Liver (tissue), 10 donors: ENCODE measurements at places on chromosomes 16 and 17. TPM values are rescaled to one million over a fixed set of nuclear protein-coding genes. Genes with fewer than 3 reads are reported as not detected.
A peak's percentile ranks its signal among the peaks of the same experiment; 100 is the strongest.

- no peaks in the 10 kb centered on the region for H3K36me3 ChIP-seq
- peaks cover 15% of the 10 kb centered on the region for H3K4me1 ChIP-seq
- peak overlapping the region; percentile 22 for H3K27ac ChIP-seq
- no peak for DNase-seq
These were observed 6.9 kb downstream of the KRT24 start for GRCh38 chr17:40696651-40697072.

GRCh38 chr17:46118964-46119363 is 74.3 kb downstream of the KANSL1 start:
- DNase-seq, result no peak
- no peaks in the 10 kb centered on the region for H3K27me3 ChIP-seq
- peaks cover 26% of the 10 kb centered on the region for H3K4me1 ChIP-seq

DNA sequence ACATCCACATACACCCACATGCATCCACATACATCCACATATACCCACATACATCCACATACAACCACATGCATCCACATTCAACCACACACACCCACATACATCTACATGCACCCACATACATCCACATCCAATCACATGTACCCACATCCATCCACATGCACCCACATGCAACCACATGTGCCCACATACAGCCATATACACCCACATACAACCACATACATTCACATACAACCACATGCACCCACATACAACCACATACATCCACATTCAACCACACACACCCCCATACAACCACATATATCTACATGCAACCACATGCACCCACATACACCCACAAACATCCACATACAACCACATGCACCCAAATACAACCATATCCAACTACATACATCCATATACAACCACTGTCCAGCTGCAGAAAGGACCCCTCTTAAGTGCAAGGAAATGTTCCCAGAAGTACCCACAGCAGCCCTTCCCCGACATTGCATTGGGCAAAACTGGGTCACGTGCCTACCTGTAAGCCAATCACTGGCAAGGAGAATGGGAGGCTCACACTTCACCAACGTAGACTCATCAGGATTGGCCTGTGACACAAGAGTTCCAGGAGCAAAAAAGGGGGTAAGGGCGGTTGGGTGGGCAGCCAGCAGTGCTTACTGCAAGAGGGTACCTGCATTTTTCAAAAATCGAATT is 18.1 kb downstream of the CALB2 start:
- H3K27ac ChIP-seq, result no peak overlapping the region
- DNase-seq, result no peak
- H3K4me3 ChIP-seq, result no peak overlapping the region
- no peaks in the 10 kb centered on the region for H3K27me3 ChIP-seq
- no peaks in the 10 kb centered on the region for H3K36me3 ChIP-seq

DNA sequence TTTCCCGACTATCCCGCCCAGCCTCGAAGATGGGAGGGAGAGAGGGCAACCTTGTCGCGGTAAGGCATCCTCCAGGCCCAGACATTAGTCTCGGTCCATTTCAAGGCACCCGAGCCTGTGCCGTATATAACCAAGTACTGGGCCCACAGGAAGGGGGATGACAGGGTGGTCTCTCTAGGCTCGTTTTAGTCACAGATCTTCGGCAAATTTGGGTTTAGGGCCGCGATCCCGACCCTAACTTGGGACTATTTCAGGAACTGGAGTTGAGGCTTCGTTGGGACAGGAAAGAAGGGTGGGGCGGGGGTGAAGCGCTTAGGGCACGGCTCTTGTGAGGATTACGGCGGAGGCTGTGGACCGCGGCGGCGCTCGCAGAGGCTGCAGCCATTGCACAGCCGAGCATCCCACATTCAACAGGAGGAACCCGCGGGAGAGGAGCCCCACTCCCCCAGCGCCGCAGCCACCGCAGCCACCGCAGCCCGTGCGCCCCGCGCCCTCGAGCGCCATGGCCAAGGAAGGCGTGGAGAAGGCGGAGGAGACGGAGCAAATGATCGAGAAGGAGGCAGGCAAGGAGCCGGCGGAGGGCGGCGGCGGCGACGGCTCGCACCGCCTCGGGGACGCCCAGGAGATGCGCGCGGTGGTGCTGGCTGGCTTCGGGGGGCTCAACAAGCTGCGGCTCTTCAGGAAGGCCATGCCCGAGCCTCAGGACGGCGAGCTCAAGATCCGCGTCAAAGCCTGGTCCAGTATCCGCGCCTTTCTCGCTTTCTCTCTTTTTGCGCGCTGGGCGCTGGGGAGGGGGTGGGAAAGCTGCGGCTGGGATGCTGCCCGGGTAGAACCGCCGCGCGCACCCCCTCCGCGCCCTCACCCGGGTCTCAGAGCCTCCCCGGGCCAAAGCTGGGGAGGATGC is at the start of gene VAT1L:
Gene VAT1L, plus strand, starts transcription at position 384 of the 904 bp plus-strand sequence. Its CDS starts 119 bp downstream, at position 503.
- H3K27me3 ChIP-seq, result no peaks in the 10 kb centered on the region
- H3K4me3 ChIP-seq, result peak within 1 kb of the TSS; percentile 45
- no peaks in the 10 kb centered on the region for H3K36me3 ChIP-seq
- H3K27ac ChIP-seq, result no peak within 1 kb of the TSS
- H3K4me1 ChIP-seq, result peaks cover 10% of the 10 kb centered on the region

The GIT1 gene
- polyA plus RNA-seq, result 5.4 TPM

The DPEP1 gene
- 0.14 TPM for polyA plus RNA-seq

DNA sequence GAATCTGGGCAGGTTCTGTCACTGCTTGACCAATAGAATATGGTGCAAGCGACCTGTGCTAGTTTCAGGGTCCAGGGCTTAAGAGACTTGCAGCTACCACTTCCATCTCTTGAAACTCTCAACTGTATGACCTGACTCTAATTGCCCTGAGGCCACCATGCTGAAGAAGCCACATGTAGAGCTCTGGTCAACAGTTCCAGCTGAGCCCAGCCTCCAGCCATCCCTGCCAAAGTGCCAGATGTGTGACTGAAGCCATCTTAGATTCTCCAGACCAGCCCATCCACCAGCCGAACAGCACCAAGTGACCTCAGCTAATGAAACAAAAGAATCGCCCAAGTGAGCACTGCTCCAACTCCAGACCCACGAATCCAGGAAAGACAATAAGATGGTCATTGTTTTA is 3.4 kb upstream of the MT2A start:
- H3K4me3 ChIP-seq, result no peak overlapping the region
- peaks cover 27% of the 10 kb centered on the region for H3K4me1 ChIP-seq
- H3K27me3 ChIP-seq, result no peaks in the 10 kb centered on the region
- H3K36me3 ChIP-seq, result no peaks in the 10 kb centered on the region
- DNase-seq, result no peak

The CIAPIN1 gene
- 32.7 TPM for polyA plus RNA-seq

DNA sequence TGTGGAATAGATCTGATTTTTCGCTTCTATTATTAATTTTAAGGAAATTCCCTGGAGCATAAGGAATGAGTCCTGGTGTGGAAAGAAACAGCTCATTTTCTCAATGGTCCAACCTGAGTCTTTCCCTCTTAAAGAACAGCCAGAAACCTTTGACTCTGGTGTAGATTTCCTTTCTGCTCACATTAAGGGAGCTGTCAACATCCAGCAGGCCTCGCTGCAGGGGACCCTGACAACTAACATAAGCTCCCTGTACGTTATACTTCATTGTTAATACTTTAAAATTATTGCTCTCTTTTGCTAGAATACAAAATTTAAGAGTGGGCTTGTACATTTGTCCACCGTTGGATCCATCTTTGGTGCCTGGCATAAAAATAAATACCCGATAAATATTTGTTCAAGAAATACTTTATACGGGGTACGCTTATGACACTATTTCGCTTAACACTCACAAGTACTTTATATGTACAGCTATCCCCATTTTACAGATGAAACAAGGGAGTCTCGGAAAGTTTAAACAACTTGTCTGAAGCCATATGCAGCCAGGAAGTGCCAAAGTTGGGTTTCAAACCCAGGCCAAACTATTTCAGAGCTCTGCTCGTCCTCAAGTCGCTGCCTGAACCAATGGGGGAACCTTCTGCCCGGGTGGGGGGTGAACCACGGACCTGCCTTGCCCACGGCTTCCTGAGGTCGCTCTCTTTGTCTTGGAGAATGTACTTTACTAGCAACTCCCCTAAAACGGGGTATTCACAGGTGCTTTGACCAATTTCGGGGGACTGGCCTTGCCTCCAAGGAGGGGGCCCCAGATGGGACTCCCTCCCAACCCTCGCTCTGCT is 611 bp downstream of the SMARCE1 start:
- peak overlapping the region; percentile 90 for H3K4me3 ChIP-seq
- DNase-seq, result no peak
- H3K4me1 ChIP-seq, result peaks cover 18% of the 10 kb centered on the region
- no peaks in the 10 kb centered on the region for H3K27me3 ChIP-seq
- H3K27ac ChIP-seq, result peak overlapping the region; percentile 99
- peaks cover 2% of the 10 kb centered on the region for H3K36me3 ChIP-seq

The KRT9 gene
- not detected for polyA plus RNA-seq

- no peaks in the 10 kb centered on the region for H3K27me3 ChIP-seq
- no peak for DNase-seq
- H3K4me1 ChIP-seq, result no peaks in the 10 kb centered on the region
- no peaks in the 10 kb centered on the region for H3K36me3 ChIP-seq
- no peak overlapping the region for H3K27ac ChIP-seq
These were observed 122.7 kb downstream of the FTO start for GRCh38 chr16:53826658-53827057.

GRCh38 chr17:13599864-13600263 is 1.9 kb downstream of the HS3ST3A1 start:
- no peak for DNase-seq
- peaks cover 7% of the 10 kb centered on the region for H3K27me3 ChIP-seq
- no peak overlapping the region for H3K27ac ChIP-seq
- no peak overlapping the region for H3K4me3 ChIP-seq
- H3K4me1 ChIP-seq, result peaks cover 19% of the 10 kb centered on the region

- H3K27me3 ChIP-seq, result no peaks in the 10 kb centered on the region
- peaks cover 2% of the 10 kb centered on the region for H3K4me1 ChIP-seq
- H3K36me3 ChIP-seq, result no peaks in the 10 kb centered on the region
- no peak for DNase-seq
- H3K4me3 ChIP-seq, result no peak overlapping the region
- no peak overlapping the region for H3K27ac ChIP-seq
These were observed 2.8 kb upstream of the FUS start for GRCh38 chr16:31177136-31177535.

The TEKT1 gene
- polyA plus RNA-seq, result 0.15 TPM

The OSGIN1 gene
- 90.4 TPM for polyA plus RNA-seq

- H3K27me3 ChIP-seq, result no peaks in the 10 kb centered on the region
- H3K4me1 ChIP-seq, result no peaks in the 10 kb centered on the region
- DNase-seq, result no peak
- H3K27ac ChIP-seq, result no peak overlapping the region
- no peaks in the 10 kb centered on the region for H3K36me3 ChIP-seq
- H3K4me3 ChIP-seq, result no peak overlapping the region
These were observed 8.5 kb downstream of the SLFN12 start for GRCh38 chr17:35423761-35424160.

- H3K4me3 ChIP-seq, result no peak overlapping the region
- no peak for DNase-seq
- H3K27ac ChIP-seq, result no peak overlapping the region
- peaks cover 8% of the 10 kb centered on the region for H3K4me1 ChIP-seq
These were observed 226.0 kb upstream of the GSE1 start for GRCh38 chr16:85387171-85387507.

- DNase-seq, result peak; percentile 40
- no peaks in the 10 kb centered on the region for H3K36me3 ChIP-seq
- H3K27ac ChIP-seq, result no peak overlapping the region
These were observed 643 bp downstream of the HSDL1 start for GRCh38 chr16:84144209-84144858.

GRCh38 chr16:4566144-4566543 is 10.0 kb downstream of the C16orf96 start:
- no peaks in the 10 kb centered on the region for H3K27me3 ChIP-seq
- no peak overlapping the region for H3K4me3 ChIP-seq
- H3K36me3 ChIP-seq, result no peaks in the 10 kb centered on the region
- H3K27ac ChIP-seq, result no peak overlapping the region
- H3K4me1 ChIP-seq, result no peaks in the 10 kb centered on the region
- DNase-seq, result no peak

GRCh38 chr16:55809851-55810250 is 23.0 kb downstream of the CES1 start:
- no peak overlapping the region for H3K27ac ChIP-seq
- peaks cover 7% of the 10 kb centered on the region for H3K36me3 ChIP-seq
- H3K4me3 ChIP-seq, result no peak overlapping the region

GRCh38 chr17:7263801-7264078 is 1.5 kb upstream of the CLDN7 start:
- no peaks in the 10 kb centered on the region for H3K36me3 ChIP-seq
- H3K4me3 ChIP-seq, result no peak overlapping the region
- no peak overlapping the region for H3K27ac ChIP-seq

GRCh38 chr16:48613061-48613957 is 3.3 kb upstream of the N4BP1 start:
- H3K4me1 ChIP-seq, result peaks cover 13% of the 10 kb centered on the region
- no peaks in the 10 kb centered on the region for H3K27me3 ChIP-seq
- DNase-seq, result no peak
- peak overlapping the region; percentile 45 for H3K27ac ChIP-seq
- H3K36me3 ChIP-seq, result no peaks in the 10 kb centered on the region
- no peak overlapping the region for H3K4me3 ChIP-seq

The TBC1D26 gene
- polyA plus RNA-seq, result not detected

DNA sequence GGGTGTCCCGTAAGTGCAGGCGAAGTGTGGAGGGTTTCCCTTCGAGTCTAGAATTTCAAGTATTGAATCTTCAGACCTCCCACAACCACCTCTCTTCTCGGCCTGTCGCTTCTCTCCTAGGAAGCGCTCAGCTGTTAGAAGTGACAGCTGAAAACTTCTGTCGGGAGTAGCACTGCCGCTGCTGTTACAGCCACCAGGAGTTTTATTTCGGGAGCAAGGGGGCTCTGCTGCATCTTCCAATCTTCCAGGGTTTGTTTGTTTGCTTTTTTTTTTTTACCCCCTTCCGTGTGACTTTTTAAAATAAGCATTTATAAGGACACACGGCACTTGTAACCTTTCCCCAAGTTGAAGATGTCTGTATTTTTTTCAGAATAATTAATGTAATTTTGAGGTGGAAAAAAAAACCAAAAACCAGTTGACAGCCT is 767 bp downstream of the RPS6KB1 start:
- H3K4me3 ChIP-seq, result peak overlapping the region; percentile 71
- no peak for DNase-seq
- peaks cover 17% of the 10 kb centered on the region for H3K4me1 ChIP-seq
- H3K36me3 ChIP-seq, result no peaks in the 10 kb centered on the region
- H3K27me3 ChIP-seq, result no peaks in the 10 kb centered on the region
- peak overlapping the region; percentile 82 for H3K27ac ChIP-seq

- H3K36me3 ChIP-seq, result peaks cover 2% of the 10 kb centered on the region
- DNase-seq, result no peak
- H3K27ac ChIP-seq, result no peak overlapping the region
- peaks cover 77% of the 10 kb centered on the region for H3K4me1 ChIP-seq
These were observed 13.6 kb downstream of the HSD11B2 start for GRCh38 chr16:67444259-67445125.

DNA sequence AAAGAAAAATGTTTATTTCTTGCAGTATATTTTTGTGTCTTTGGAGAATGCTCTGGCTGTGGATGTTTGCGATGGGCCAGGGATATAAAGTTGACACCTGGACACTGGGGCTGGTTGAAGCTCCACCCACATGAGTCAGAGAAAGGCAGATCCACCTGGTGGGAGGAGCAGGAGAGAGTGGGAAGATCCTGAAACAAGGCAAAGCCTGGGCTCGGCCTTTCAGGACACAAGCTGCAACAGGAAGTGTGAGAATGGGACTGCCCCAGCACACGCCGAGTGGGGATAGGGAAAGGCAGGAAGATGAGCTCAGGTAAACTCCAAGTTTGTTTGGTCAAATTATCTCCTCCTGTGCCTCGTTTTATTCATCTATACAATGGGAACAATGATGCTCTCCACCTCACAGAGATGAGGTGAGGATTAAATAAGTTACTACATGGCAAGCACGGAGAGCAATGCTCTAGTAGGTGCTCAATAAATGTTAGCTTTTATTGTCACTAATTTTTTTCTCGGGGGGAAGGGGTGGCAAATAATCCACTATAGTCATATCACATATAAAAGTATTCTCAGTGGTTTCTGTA is 21.4 kb upstream of the PITPNM3 start:
- no peak overlapping the region for H3K27ac ChIP-seq
- H3K4me1 ChIP-seq, result no peaks in the 10 kb centered on the region
- DNase-seq, result no peak
- H3K27me3 ChIP-seq, result no peaks in the 10 kb centered on the region
- no peaks in the 10 kb centered on the region for H3K36me3 ChIP-seq
